ENCODE measurements at places on chromosomes 6 and 20.

GRCh38 chr6:101454106-101454676 is 60.7 kb downstream of the GRIK2 start:
- no peak for DNase-seq

DNA sequence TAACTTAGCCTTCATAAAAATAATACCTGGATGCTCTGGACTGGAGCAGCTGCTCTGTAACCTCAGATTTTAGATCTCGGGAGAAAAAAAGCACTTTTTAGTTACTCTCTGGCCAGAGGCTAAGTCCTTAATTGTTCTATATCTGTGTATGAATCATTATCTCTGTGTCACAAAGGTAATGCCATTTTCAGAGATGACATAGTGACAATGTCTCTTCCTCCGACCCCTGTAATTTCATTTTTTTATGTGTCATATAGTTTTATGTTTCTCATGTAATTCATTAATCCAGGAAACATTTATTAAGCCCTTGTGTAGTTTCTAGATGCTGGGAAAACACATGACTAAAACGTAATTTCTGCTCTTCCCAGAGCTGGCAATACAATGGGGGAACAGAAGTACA is 55.6 kb downstream of the SENP6 start:
- no peak for DNase-seq

GRCh38 chr6:20830576-20830975 is 296.3 kb downstream of the CDKAL1 start:
- DNase-seq, result no peak

- no peak for DNase-seq
These were observed 219.0 kb upstream of the JARID2 start for GRCh38 chr6:15026832-15027231.

- no peak for DNase-seq
These were observed 17.1 kb upstream of the SASH1 start for GRCh38 chr6:148325316-148326068.

DNA sequence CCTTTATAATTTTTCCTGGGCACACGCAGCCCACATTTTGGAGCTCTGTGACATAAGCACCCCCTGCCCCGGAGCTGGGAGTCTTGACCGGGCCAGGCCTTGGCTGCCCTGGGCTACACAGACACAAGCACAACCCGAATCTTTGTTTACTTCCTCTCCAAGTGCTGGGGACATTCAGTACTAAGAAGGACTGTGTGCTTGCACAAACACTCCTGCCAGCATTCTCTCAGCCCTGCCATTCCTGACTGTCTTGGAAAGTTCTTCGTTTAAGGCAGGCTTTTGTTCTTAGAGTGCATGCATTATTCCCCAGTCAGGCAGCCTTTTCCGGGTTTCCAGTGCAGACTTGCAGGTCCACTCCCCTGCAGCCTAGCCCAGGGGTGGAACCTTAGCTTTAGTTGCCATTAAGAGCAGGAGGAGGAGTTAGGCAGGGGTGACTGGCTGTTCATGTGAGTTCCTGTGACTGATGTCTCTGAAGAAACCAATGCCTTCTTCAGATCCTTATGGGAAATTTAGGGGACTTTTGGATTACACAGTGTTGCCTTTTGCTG is 28.6 kb downstream of the FOXO3 start:
- DNase-seq, result no peak

DNA sequence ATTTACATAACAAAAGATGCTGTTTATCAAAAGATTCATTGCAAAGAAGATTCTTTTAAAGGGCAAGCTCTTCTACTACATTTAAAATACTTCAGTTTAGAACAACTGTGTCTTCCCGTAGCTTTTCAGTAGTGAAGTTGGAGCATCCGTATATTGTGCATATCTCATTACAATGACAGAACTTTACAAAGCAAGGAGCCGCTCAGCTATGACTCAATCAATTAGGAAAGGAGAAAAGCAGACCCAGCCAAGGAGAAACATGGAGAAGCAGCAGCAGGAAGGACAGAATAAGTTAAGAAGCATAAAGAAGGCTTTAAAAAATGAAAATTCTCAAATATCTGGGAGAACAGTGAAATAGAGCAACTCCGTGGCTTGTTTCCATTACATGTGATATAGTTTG is 132.6 kb upstream of the SMLR1 start:
- no peak for DNase-seq

DNA sequence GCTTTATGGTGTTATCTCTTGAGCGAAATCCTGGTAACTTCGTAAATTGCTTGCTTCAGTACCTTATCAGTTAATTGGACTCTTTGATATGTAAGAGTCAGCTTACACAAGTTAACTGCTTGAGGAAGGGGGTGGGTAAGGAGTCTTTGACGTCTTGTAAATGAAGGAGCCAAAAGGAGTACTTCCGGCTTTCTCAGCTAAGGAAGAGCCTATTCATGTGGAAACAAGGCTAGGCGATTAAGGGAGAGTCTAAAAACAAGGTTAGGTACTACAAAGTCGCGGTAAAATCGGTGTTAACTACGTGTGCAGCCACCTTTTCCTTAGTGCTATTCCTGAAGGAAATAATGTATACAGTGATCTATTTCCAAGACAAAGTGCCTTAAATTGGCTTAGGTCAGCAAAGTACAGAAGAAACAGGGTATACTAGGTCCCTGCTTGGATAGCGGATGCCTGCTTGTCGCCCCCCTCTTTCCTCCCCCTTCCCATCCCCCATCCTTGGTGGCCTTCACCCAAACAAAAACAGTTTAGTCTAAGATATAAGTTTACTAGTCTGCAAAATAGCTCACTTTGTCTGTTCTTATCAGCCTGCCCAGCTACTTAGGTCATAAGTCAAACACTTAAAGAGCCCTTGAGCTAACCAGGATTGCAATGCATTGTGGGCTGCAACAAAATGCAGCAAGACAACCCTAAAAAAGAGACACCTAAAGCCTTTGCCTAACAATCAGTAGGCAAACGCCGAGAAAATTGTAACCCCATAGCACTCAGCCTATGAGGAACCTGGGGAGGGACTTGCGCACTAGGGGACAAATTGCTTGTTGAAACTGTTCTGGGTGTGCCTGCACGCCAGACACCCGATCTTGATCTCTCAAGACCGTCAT is 147.3 kb downstream of the TRIM27 start:
- no peak for DNase-seq

- no peak for DNase-seq
These were observed 41.8 kb upstream of the DST start for GRCh38 chr6:56684342-56685101.

DNA sequence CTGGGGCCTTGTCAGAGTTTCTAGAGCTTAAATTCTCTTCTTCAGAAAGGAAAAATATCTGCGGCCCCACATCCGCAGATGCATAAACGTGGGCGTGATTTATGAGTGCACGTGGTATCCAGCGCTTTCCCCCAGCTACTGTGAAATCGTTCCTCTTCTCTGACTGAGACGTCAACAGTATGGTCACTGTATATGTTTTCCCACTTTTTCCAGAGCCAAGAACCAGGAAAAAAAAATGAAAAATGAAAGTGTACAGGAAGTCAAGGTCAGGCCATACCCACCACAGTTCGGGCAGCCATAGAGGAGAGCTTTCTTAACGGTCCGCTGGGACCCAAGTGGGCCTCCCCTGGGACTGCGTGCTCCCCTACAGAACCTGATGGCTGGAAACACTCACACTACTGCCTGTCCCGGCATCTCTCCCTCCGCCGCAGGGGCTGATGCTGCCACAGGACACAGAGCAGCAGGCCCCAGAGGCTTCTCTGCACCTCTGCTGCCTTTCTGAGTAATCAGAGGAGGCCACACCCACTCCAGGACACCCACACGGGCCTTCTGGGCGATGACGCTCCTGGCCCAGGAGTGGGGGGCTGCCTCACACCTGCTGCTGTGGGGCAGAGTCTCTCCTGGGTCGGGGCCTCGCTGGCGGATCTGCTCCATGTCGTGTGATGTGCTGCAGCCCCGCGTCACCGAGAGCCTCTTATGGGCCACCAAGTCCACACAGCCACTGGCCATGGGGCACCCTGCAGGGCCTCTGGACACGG is 16.4 kb upstream of the STX16 start:
- no peak for DNase-seq

GRCh38 chr20:37742131-37742530 is 48.3 kb downstream of the CTNNBL1 start:
- DNase-seq, result no peak

GRCh38 chr20:32984196-32984595 is 20.0 kb downstream of the SUN5 start:
- DNase-seq, result no peak

DNA sequence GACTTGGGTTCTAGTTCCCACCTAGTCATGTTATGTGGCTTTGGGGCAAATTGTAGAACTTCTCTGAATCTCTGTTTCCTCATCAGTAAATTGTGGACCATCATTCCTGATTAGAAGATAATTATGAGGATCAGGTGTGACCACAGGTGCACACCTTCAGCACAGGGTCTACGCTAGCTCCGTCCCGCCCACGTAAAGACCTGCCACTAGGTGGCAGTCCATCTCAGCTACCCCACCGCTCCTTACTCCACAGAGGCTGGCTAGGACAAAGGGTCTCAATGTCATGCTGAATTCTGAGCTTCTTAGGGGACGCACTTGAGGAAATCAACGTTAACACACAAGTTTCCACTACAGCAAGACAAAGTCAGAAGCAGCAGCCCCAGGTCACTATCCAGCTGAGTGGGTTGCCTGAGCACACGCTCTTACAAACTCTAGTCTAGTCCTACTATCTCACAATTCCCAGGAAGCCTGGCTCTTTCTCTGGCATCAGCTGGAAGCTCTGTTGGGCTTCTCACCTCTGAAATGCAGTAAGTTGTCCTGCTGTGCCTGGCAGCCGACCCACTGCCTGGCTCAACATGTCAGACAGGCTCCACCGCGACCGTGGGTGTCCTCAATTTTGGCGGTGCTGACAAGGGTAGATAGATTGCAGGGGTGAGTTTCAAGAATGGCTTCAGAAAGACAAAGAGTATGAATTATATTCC is 2.0 kb upstream of the PLCG1 start:
- peak; percentile 69 for DNase-seq

- no peak for DNase-seq
These were observed 186.2 kb upstream of the PHACTR1 start for GRCh38 chr6:12530345-12530744.

GRCh38 chr6:121399966-121400365 is 35.5 kb upstream of the GJA1 start:
- DNase-seq, result no peak

DNA sequence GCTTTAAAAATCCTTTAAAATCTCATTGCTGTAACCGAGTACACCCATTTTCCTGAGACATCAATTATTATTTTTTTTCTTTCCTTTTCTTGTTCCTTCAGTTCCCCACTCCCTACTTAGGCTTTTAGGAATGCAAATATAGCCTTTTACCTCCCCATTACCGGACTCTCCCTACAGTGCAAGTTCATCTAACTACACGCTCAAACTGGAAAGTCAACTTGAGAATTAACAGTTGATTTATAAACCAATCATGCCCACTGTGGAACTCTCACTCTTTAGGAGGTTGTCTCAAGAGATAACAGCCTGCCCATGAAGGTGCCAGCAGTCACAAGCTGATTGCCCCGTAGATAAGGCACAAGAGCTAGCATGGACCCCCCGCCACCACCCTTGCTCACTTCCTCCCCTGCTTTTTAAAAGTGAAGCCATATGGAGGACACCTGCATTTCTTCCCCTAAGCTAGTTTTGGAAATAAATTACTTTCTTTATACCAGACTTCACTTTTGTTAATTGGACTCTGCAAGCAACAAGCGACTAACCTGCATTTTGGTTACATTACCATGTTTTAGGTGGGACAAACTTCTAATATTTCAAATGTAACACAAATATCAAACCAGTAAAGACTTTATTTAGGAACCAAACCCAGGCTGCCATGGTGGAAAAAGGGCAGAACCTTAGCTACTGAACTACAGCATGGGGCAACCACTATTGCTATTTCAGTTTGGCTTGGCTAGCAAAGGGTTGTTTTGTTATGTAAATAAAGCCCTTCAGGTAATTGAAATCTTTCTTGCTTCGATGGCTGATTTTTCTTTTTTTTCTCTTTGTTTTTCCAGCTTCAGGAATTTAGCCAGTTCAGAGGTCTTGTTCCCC is 34.9 kb downstream of the UBD start:
- no peak for DNase-seq

- no peak for DNase-seq
These were observed 398.3 kb downstream of the UTRN start for GRCh38 chr6:144683216-144684070.

DNA sequence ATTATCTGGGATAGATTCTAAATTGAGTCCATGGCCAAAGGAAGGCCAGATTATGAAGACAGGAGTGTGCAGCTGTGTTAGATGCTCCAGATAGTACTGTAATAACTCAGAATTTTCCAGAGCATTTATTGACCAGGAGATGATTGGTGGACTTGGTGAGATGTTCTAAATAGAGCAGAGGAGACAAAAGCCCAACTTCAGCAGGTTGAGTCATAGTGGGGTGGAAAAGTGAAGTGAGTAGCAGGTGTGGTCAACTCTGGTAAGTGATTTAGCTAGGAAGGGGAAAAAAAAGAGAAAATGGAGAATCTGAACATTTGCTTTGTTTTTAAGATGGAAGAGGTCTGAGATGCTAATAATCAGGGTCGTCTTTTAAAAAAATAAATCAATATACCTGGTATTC is 227.4 kb downstream of the TMEM200A start:
- DNase-seq, result no peak

GRCh38 chr20:45456632-45457031 is 12.9 kb upstream of the WFDC2 start:
- peak; percentile 12 for DNase-seq

DNA sequence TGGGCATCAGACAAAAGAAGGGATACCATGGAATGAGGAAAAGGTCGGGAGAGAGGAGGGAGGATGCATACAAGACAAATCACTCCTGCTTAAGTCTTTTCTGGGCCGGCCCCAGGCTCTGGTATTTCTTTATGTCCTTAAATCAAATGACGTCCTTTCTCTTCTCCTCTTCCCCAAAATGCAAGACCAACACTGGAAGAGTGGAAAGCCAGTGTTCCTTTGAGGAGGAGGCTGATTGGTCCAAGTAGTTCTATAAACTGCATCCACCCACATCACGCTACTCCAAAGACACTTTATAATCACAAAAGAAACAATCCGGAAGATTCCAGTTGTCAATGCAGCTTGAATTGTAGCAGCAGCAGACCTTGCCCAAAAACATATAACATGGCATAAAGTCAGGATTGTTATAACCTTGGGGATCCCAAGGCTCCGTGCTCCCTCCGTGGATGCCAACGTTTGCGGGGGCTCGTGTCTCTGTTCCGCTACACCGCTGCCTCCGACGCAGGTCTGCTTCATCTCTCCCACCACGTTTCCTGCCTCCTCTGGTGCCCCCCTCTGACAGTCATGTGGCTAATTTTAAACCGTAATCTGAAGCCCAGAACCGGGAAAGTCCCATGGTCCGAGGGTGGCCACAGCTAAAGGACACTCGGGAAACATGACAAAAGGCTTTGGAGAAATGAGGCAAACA is 47.1 kb downstream of the MCUR1 start:
- peak; percentile 51 for DNase-seq

- DNase-seq, result no peak
These were observed 21.1 kb downstream of the ENPP1 start for GRCh38 chr6:131828951-131829350.

DNA sequence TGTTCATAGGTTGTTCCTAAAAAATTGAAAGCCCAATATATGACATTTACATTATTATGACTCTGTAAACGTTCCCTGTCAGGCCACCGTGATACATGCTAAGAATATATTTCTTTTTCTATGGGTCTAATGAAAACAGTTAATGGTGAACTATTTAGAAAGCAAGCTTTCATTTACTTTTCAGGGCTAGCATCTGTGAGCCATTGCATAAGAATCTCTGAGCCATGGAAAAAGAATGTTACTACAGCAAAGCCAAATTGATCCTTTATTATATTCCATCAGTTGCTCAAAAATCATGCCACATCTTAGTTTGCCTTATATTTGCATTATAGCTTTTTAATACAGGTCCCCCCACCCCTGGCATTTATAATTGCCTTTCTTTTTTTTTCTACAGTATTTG is 275.5 kb downstream of the ZFAND3 start:
- no peak for DNase-seq

- no peak for DNase-seq
These were observed 331.7 kb downstream of the FARS2 start for GRCh38 chr6:5592886-5593519.

All from activated gamma-delta T cell treated with Interleukin-2 at 50 U/mL for 16 hours (primary cell).